Stimulated activated CD8-positive, alpha-beta memory T cell treated with anti-CD3 and anti-CD28 coated beads, Interleukin-4, amount 100 ng/mL, for 4 hours (primary cell): ENCODE measurements at places on chromosomes 2 and 18.

DNA sequence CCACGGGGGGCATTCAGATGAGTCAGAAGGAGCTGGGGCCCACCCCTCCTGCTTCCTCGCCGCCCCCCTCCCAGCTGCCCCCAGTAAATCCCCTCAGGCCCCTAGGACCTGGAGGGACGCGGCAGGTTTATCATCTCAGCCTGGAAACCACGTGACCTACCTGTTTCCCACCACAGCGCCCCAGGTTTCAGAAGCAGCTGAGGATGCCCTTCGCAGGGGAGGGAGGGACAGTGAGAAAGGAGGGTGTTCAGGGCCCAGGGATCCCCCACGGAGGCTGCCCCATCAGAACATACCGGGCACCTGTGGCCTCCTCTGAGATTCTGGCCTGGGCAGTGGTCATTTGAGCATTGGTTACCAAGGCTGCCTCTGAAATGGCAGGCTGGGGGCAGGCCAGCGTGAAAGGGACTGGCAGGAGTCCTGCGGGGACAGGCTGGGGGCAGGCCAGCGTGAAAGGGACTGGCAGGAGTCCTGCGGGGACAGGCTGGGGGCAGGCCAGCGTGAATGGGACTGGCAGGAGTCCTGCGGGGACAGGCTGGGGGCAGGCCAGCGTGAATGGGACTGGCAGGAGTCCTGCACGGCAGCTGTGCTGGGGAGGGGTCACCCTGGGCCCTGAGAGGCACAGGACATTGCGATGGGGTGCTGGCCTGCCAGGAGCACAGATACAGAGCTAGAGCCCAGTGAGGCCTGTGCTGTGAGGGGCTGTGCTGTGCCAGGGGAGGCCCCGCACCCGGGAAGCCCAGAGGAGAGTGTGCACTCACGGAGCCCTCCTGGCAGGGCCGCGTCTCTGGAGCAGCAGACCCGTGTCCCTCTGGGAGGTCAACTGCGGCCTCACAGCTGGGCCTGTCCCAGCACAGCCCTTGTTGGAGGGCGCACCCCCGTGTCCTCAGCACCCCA lies 1.6 kb downstream of the NEU4 start:
- no peak for DNase-seq

DNA sequence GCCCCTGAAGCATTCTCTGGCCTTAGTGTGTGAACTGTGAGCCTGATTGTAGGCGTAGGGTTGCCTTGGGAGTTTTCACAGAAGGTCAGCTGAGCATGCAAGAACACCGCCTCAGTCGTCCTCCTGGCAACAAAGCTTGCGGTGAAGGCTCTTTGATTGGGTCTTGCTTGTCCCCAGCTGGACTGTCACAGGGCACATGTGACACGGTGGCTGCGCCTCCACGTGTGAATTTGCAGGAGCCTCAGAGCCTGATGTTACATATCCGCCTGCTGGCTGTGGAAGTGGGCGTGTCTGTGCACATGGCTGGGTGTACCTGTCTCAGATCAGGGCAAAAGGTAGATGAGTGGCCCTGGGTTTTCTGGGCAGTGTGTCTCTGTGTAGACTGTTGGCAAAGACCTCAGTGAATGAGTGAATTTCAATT lies 228.7 kb downstream of the HAUS1 start:
- DNase-seq: no peak

GRCh38 chr2:102764083-102764482 lies 2.3 kb downstream of the TMEM182 start:
- no peak for DNase-seq

- DNase-seq: no peak
Observed at GRCh38 chr2:70514612-70515055, 39.0 kb downstream of the TGFA start.

GRCh38 chr2:43034242-43034619 lies 192.2 kb downstream of the ZFP36L2 start:
- no peak for DNase-seq

- no peak for DNase-seq
Observed at GRCh38 chr2:44351676-44352075, 9.6 kb downstream of the PREPL start.

- no peak for DNase-seq
Observed at GRCh38 chr2:107589079-107589491, 237.6 kb upstream of the RGPD4 start.

DNA sequence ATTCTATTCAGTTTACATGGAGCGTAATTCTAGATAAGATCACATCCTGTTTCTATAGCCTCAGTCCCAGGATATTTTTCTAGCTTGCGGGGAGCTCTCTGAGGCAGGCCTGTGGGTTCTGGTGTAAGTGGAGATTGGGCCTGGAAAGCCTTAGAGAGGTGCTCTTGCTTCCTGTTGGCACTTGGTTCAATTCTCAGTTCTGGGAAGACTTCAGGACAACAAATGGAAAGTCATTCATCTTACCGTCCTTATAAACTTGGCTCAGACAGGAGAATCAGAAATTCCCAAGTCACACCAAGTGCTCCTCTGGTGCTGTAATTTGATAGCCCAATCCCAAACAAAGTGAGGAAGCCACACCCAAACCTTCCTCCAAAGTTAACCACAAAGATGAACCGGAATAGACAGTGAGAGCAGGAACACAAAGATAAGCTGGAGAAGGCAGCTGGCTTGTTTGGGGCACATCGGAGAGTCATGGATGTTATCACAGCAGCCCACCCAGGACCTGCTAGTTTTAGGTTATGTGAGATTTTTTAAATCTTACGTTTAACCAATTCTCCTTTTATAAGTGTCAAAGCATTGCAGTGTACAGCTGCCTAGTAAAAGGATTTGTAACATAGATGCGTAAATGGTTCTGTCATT lies 144.3 kb upstream of the MAP3K20 start:
- DNase-seq: no peak

- peak; percentile 74 for DNase-seq
Observed at GRCh38 chr2:134668821-134669220, 50.0 kb downstream of the TMEM163 start.

DNA sequence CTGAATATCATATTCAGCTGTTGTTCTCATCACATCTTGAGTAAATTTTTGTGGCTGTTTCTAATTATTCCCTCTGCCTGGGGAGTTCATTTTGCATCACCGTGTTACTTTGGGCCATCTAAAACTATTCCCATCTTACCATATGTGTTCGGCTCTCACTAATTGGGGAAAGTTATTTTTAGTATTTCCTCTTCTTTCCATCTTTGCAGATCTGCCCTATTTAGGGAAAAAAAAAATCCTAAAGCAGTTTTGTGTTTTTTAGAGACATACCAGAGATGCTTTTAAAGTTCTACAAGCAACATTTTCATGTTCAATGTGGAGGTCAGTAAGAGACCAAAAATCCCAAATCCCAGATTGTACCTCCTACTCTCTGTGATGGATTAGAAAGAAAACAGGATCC lies 111.3 kb upstream of the NDUFV2 start:
- DNase-seq: no peak

GRCh38 chr18:51211552-51211951 lies 14.1 kb upstream of the MEX3C start:
- peak; percentile 21 for DNase-seq

DNA sequence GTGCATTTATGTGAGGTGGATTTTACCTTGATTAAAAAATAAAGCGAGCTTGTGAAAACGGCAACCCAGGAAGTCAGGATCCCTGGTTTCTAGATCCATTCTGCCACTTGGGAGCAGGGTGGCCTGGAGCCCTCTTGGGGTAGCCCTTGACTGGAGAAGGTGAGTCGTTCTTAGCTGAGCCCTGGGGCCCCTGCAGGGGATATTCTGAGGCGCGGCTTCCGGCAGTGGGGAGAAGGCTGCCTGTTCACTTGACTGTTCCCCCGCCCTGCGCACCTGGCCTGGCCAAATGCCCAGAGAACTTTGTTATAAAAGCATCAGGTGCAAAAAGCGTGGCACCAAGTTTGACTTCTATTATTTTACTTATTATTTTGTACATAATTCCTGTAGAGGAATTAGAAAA lies 221.9 kb downstream of the DYSF start:
- DNase-seq: no peak

DNA sequence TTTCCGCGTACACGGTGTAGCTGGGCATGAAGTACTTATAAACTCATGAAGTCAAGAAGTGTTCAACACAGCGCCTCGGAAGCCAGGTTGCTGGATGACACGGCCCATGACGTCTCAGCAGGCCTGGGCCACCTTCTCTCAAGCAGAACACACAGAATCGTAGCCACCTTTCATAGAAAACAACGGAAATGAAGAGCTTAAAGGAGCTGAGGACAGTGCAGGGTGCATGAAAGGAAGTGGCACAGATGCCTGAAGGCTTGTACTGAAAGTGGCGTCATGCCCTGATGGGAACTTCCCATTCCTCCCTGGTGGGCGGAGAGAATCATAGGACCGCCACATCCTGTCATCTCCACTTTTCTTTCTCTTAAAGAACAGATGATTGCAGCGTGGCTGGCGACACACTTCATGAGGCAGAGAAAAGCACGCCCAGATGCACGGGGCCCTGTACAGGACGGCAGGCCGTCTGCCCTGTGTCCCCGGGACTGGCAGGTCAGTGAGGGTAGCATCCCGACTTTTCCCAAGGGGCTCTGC lies 31.1 kb downstream of the HDAC4 start:
- DNase-seq: peak; percentile 31

GRCh38 chr2:88933980-88934379 lies 242.5 kb downstream of the RPIA start:
- no peak for DNase-seq

DNA sequence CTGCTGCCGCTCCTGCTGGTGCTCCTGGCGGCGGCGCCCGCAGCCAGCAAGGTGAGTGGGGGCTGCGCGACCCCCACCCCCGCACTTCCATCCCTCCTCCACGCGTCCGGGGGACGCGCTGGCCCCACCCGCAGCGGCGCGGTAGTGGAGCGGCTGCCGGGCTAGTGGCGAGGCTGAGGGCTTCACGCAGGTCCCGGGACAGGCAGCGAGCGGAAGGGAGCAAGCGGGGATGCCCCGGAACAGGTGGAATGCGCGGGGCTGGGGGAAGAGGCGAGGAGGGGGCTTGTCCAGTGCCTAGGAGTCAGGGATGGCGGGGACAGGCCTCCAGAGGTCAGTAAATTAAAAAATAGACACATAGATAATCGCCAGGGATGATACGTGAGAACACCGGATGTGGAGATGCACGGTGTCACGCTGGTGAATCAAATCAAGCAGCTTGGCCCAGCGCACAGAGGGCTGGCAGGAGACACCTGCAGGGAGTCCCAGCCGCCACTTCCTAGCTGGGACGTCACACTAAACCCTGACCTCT lies 403 bp downstream of the COL4A3 start:
- no peak for DNase-seq

GRCh38 chr18:22470248-22471235 lies 52.8 kb upstream of the CTAGE1 start:
- DNase-seq: no peak

GRCh38 chr2:158024288-158024898 lies 77.3 kb upstream of the UPP2 start:
- DNase-seq: peak; percentile 7

DNA sequence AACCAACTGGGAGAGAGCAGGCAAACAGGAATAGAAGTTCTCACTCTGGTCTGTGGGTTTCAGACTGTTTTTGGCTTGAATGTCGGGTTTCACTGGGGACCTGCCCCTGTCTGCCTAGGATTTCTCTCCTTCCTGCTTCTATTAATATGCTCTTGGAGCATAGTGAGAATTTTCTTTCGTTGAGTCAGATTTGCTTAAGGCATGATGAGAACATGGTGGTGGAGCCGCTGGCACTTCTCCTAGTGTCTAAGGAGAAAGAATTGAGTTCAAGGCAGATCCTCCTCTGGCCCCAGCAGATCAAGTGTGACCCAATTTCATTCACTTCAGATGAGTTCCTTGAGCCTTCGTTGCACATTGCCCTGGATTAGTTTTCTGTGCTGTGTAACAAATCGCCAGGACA lies 103.9 kb upstream of the HS6ST1 start:
- no peak for DNase-seq

- no peak for DNase-seq
Observed at GRCh38 chr2:25338401-25338800, 3.3 kb downstream of the DNMT3A start.

GRCh38 chr2:187783446-187783845 lies 229.2 kb upstream of the TFPI start:
- DNase-seq: no peak

GRCh38 chr2:239344857-239345216 lies 56.0 kb downstream of the HDAC4 start:
- DNase-seq: no peak

DNA sequence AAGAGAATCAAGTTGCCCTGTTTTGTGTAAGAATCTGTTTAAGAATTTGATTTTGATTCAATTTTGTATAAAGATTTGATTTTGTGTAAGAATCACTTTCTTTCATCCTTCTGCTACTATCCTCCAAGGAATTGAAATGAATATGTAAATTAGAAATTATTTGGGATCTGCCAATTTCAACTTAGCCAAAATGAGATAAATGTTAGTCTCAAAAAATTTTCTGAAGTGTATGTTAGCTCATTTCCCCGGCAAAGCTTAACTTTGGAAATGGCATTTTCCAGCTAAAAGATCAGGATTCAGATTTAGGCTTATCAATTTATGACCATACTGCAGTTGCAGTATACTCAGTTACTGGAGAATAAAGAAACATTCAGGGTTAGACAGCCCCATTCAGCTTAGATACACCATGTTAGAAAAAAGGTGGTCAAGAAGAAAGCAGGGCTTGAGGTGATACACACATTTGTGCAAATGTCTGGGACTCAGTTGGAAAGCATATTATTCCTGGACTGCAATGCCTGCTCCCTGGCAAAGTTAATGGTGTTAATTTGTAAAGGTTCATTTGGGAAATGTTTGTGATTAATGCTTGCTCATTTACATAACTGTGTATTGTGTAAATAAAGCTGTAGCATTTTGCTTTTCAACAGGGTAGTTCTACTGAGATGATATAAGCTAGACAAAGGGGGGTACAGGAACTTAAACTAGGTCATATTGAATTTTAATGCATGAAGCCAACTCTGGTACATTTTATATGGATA lies 247.8 kb upstream of the SESTD1 start:
- no peak for DNase-seq

GRCh38 chr2:207746131-207746530 lies 23.6 kb downstream of the FZD5 start:
- no peak for DNase-seq

DNA sequence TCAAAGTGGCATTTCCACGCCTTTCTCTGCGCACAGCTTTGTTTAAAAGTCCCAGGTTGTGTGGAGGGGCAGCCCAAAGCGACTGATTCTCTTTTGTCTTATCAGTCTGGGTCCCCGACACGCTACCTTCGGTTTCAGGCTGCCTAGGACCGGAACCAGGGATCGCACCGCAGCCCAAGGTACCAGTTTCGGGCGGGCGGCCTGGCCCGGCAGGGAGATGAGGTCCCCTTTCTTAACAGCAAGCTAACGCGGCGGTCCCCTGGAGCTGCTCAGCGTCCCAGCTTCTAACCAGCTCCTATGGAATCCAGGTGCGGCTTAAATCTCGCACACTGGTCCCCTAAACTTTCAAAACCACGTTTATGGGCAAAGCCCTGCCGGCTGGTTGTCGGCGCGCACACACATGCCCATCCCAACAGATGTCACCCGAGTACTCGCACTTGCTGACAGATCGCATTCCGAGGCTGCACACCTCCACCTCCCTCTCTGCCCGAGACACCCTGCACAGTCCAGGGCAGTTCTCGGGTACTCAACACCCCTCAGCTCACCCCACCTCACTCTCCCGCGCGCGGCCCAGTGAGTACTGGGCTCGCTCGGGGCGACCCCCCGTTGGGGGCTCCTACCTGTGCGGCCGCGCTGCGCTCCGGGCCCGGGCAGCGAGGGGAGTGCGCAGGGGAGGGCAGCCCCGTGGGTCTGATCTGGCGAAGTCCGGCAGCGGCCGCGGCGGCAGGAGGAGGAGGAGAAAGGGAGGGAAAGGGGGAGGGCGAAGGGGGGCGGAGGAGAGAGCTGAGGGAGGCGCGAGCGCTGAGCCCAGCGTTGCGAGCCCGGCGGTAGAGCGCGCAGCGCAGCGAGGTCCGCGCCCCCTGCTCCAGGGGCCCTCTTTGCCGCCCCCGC lies at the start of gene EFEMP1:
TSS of gene EFEMP1 (minus strand) at position 692 of the 891 bp plus-strand sequence. CDS start 1,342 bp downstream, outside the sequence.
- no peak for DNase-seq
